ENCODE measurements at places on chromosomes 3 and 15.

GRCh38 chr3:9861626-9862130 is 17.9 kb upstream of the RPUSD3 start:
- DNase-seq: no peak

DNA sequence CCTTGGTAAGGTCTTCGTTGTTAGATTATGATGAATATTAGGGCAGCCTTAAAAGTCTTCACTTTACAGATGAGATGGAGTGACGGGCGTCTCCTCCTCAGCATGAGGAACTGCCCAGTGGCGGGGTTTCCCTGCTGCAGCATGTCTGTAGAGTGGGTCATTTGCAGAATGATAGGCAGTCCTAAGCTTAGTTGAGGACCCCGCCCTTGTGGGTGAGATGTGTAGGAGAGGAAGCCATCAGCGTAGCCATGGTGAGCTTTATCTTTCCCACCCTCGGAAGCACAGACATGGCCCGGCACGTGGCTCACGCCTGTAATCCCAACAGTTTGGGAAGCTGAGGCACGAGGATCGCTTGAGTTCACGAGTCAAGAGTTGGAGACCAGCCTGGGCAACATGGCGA is 877 bp downstream of the NIT2 start:
- no peak for DNase-seq

- no peak for DNase-seq
Observed at GRCh38 chr3:155960060-155960459, 89.6 kb downstream of the GMPS start.

GRCh38 chr3:173891272-173892100 is 493.9 kb downstream of the NLGN1 start:
- no peak for DNase-seq

GRCh38 chr15:88986949-88987590 is 73.9 kb upstream of the MFGE8 start:
- DNase-seq: no peak

- no peak for DNase-seq
Observed at GRCh38 chr15:49327927-49328326, 95.1 kb upstream of the FGF7 start.

GRCh38 chr15:40955930-40956540 is 2.8 kb downstream of the CHAC1 start:
- no peak for DNase-seq

GRCh38 chr15:66773129-66773873 is 71.3 kb downstream of the SMAD6 start:
- DNase-seq: no peak

GRCh38 chr15:55796321-55796965 is 53.5 kb upstream of the PRTG start:
- DNase-seq: no peak

DNA sequence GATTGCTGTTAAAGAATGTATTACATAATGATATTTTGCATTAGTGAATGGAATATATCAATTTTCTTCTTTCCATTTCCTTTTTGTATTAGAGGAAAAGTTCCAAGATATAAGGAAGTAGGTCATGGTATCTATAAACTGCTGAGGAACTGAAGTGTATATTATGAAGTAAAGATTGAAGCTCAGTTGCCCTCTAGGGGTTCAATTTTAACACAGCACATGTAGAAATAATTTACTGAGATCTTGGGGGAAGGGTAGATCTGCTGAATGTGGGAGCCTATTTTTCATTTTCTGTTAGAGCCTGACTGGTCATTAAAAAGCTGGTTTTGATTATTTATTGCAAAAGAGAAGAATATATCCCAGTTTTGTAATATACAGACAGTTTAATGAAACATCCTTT is 45.2 kb downstream of the CMC1 start:
- DNase-seq: no peak

- DNase-seq: no peak
Observed at GRCh38 chr3:177811112-177811511, 613.8 kb upstream of the TBL1XR1 start.

GRCh38 chr3:25156626-25157025 is 271.4 kb upstream of the RARB start:
- DNase-seq: no peak

GRCh38 chr3:71153713-71154112 is 429.8 kb downstream of the FOXP1 start:
- DNase-seq: no peak

All from stimulated activated CD4-positive, alpha-beta T cell treated with anti-CD3 and anti-CD28 coated beads, Interleukin-1b, Interleukin-23, amount 100 ng/mL, for 1 hour (primary cell).